ENCODE measurements at places on chromosomes 2 and 18. TPM values are rescaled to one million over a fixed set of nuclear protein-coding genes. Genes with fewer than 3 reads are reported as not detected.

DNA sequence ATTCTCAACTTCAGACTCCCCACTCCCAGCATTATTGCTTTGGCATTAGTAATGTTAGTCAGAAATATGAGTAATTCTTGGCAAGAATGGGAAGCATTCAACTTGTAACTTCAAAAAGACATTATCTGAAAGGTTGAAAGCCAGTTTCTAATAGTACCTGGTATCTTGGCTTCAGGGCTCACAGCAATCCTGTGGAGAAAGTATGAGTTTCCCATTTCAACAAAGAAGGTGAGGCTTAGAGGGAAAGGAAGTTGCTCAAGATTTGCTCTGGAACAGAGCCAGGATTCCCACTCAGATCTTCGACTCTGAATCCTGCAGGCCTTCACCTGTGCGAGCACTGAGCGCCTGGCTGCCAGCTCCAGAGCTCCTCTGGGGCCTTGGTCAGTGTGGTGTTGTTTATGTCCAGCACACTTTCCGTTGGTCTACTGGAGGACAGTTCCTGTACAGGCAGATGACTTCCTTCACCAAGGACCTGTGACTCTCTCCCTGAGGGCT, 136.1 kb downstream of the MCFD2 start:
- peaks cover 44% of the 10 kb centered on the region for H3K4me1 ChIP-seq
- H3K36me3 ChIP-seq = no peaks in the 10 kb centered on the region
- H3K27me3 ChIP-seq = no peaks in the 10 kb centered on the region
- DNase-seq = no peak
- no peak overlapping the region for H3K4me3 ChIP-seq

- H3K36me3 ChIP-seq = no peaks in the 10 kb centered on the region
- no peak overlapping the region for H3K4me3 ChIP-seq
- DNase-seq = no peak
Measured at GRCh38 chr18:11271954-11272353, 122.6 kb upstream of the PIEZO2 start.

GRCh38 chr2:191653667-191654391, 24.1 kb upstream of the NABP1 start:
- no peaks in the 10 kb centered on the region for H3K36me3 ChIP-seq
- H3K4me1 ChIP-seq = no peaks in the 10 kb centered on the region
- H3K27ac ChIP-seq = no peak overlapping the region
- DNase-seq = no peak
- H3K4me3 ChIP-seq = no peak overlapping the region

DNA sequence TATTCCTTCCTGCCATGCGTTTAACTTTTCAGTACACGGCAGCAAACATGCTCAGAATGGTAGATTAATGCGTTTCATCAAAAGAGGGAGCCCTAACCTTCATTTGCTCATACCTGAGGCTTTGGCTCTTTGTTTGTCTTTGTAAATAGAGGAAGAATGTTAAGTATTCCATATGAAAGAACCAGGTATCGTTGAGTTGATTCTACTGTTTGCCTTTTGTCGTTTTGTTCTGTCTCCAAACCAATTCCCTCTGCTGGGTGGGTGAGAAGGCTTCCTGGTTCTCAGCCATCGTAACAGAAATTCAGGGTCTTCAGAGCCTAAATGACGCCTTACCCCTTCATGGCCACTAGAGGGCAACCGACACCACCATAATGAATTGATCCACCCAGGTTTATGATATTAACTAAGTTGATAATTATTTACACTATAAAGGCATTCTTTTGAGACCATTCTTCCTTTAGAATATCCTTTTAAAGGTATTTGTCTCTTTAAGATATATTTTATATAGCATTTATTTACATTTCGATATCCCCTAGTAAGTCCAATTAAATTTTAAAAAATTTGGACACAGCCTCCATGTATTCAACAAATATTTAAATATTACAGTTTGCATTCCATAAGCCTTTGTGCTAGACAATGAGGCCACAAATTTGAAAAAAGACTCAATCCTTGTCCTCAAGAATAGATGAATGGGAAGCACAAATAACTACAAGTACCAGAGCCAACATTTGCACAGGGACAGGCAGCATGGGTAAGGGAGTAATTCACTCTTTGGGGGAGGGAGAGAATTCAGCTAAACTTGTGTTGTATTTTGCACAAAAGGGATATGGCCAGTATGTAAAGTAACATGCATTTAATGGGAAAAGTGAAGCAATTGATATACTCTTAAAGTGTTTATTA, 48.1 kb downstream of the TIMM21 start:
- no peaks in the 10 kb centered on the region for H3K27me3 ChIP-seq
- no peak overlapping the region for H3K27ac ChIP-seq
- H3K36me3 ChIP-seq = no peaks in the 10 kb centered on the region
- H3K4me1 ChIP-seq = no peaks in the 10 kb centered on the region
- DNase-seq = no peak

- DNase-seq = no peak
- no peaks in the 10 kb centered on the region for H3K4me1 ChIP-seq
- no peaks in the 10 kb centered on the region for H3K27me3 ChIP-seq
- H3K4me3 ChIP-seq = no peak overlapping the region
Measured at GRCh38 chr2:44886414-44886813, 55.1 kb upstream of the SIX3 start.

The RAX gene
- not detected for total RNA-seq

All from right atrium auricular region (tissue), 2 donors.